Activated naive CD4-positive, alpha-beta T cell treated with anti-CD3 and anti-CD28 coated beads, Interleukin-2, amount 50 U/mL, for 72 hours (primary cell): ENCODE measurements at places on chromosomes 5 and 9. TPM values are rescaled to one million over a fixed set of nuclear protein-coding genes. Genes with fewer than 3 reads are reported as not detected.

DNA sequence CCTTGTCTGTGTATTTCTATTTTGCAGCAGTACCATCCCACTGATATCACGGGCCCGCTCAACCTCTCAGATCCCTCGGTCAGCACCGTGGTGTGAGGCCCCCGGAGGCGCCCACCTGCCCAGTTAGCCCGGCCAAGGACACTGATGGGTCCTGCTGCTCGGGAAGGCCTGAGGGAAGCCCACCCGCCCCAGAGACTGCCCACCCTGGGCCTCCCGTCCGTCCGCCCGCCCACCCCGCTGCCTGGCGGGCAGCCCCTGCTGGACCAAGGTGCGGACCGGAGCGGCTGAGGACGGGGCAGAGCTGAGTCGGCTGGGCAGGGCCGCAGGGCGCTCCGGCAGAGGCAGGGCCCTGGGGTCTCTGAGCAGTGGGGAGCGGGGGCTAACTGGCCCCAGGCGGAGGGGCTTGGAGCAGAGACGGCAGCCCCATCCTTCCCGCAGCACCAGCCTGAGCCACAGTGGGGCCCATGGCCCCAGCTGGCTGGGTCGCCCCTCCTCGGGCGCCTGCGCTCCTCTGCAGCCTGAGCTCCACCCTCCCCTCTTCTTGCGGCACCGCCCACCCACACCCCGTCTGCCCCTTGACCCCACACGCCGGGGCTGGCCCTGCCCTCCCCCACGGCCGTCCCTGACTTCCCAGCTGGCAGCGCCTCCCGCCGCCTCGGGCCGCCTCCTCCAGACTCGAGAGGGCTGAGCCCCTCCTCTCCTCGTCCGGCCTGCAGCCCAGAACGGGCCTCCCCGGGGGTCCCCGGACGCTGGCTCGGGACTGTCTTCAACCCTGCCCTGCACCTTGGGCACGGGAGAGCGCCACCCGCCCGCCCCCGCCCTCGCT, 1.9 kb downstream of the LRRC26 start:
- no peak for DNase-seq

- no peak for DNase-seq
Observed at GRCh38 chr5:34625246-34625645, 30.9 kb upstream of the RAI14 start.

- no peak for DNase-seq
Observed at GRCh38 chr9:83538172-83538889, at the start of gene FRMD3. FRMD3 (minus strand) TSS chr9:83538401; CDS start chr9:83538231, 170 bp downstream.

PPP2R2B gene
- total RNA-seq, result 1.8 TPM

SURF2 gene
- total RNA-seq, result 12.9 TPM
